Activated CD4-positive, alpha-beta T cell treated with anti-CD3 and anti-CD28 coated beads, Interleukin-2, amount 50 U/mL, for 4 hours (primary cell): ENCODE measurements at places on chromosomes 5 and 9.

- DNase-seq, result no peak
Observed at GRCh38 chr9:114046875-114047274, 31.2 kb downstream of the AMBP start.

GRCh38 chr5:5340206-5340729 lies 82.2 kb upstream of the ICE1 start:
- no peak for DNase-seq

DNA sequence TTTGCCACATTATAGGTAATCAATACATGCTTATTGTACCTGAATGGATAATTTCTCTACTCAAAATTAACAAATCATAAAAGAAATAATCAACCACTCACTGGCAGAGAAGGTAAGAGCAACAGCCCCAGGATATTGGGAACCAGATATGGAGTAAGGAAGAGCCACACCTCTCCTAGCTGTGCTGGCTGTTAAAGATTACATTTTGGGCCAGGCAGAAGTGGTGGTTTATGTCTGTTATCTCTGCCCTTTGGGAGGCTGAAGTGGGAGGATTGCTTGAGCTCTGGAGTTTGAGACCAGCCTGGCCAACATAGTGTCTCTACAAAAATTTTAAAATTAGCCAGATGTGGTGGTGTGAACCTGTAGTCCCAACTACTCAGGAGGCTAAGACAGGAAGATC lies 56.4 kb downstream of the BHMT start:
- no peak for DNase-seq

GRCh38 chr5:28014779-28015178 lies 976.4 kb upstream of the CDH9 start:
- DNase-seq, result no peak

DNA sequence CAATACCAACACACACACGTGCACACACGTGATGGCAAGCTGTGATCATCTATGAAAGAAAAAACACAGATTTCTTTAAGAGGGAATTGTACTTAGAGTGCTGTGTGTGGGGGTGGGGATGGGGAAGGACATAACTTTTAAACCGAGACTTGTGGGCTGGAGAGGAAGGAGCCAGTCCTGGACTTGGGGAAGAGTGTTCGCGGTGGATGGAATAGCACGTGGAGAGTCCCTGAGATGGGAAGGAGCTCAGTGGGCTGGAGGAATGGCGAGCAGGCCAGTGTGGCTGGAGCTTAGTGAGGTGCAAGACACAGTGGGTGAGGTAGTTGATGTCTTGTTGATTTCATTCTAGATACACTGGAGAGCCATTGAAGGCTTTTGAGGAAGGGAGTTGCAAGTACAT lies 78.5 kb downstream of the RGS3 start:
- no peak for DNase-seq

GRCh38 chr5:43244823-43245565 lies 53.0 kb downstream of the NIM1K start:
- DNase-seq, result no peak

- no peak for DNase-seq
Observed at GRCh38 chr9:36443581-36443980, 43.5 kb upstream of the RNF38 start.

DNA sequence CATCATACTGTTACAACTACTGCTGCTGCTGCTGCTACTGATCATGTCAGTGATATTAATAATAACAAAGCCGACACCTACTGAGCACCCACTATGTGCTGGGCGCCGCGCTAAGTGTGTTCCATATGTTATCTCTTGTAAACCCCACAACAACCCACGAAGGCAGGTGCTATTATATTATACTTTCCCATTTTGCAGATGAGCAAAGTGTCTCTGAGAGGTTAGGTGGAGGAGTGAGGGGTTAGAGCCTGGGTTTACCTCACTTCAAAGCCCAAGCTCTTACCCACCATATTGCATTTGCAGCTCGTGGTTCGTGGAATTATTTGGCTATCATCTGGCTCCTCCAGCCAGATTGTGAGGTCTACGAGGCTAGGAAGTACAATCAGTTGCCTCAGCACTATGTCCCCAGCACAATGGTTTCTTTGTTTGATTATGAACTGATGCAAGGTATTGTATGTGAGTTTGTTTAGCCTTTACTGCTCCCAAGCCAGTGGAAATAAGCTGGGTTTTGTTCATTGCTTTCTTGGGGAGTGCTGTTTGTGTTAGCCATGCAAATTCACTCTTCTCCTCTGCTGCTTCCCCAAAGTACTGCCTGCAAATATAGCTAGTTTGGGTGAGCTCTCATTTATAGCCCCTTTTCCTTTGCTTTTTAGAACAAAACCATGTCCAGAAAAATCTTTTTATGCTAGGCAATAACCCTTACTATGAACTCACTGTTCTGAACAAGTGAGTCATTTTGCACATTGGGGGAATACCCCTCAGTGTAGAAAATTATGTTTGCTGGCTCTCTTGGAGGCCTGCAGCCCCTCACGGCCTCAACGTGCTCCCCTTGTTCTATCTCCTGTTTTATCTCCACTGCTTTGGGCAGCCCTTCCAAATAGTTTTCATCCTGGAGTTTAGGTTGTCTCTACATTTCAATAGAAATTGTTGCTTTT lies 47.9 kb downstream of the ALG2 start:
- no peak for DNase-seq

- DNase-seq, result peak; percentile 16
Observed at GRCh38 chr5:56072863-56073766, 78.4 kb upstream of the IL6ST start.

DNA sequence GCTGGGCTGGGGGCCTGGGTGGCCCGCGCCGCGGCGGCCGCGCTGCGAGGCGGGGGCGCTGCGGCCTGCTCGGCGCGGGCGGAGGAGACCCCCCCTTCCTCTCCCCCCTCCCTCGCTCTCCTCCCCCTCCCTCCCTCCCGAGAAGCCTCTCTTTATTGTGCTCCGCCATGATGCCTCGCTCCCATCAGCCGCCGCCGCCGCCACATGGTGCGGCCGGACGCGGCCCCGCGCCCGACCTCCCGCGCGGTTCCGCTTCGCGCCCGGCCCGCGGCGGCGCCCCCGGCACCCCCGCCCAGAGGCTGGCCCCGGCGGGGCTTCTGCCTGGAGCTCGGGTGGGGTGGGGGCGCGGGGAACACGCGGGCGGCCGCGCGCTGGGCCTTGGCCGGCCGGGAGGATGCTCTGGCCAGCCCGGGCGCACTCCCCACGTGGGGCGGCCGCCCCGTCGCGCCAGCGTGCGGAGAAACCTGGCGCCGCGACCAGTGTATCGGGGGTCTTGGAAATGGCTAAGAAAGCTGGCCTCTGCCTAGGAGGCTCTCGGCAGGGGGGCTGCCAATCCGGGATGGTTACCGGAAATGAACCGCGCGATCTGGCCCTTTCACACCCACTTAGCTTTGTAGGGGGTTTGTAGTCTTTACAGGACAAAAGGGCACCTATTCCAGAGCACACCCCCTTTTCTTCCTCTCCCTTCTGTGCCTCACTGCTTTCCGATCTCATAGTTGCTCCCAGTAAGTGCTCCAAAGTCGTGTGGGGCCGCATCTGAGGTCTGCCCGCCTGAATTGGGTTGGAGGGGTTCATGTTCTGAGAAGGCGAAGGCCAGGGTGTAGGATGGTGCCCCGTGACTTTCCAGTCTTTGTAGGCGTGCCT lies 1.0 kb downstream of the SET start:
- DNase-seq, result peak; percentile 52

GRCh38 chr9:105712297-105712696 lies 18.0 kb downstream of the TMEM38B start:
- DNase-seq, result no peak
